ENCODE measurements at places on chromosomes 16 and 17.
A peak's percentile ranks its signal among the peaks of the same experiment; 100 is the strongest.

DNA sequence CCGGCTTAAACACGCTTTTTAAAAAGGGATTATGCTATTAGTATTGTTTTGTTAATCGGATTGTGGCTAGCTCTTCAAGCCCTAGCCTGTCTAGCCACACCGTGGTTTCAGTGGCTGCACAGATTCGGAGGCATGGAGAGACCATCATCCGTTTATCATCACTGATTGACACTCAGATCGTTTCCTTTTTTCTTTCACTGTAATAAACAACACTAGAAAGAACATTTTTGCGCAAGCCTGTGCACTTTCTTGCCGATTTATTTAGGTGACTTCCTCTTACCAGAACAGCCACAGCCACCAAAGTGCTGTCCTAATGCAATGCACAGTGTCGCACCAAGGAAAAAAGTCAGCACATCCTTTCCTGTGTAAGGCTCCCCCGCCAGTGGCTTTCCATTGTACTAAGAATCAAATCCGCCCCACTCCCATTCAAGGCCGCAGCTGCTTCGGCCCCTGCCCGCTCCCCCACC, 78.2 kb downstream of the CRISPLD2 start:
- DNase-seq, result no peak

GRCh38 chr17:67569873-67570272, 147.9 kb upstream of the NOL11 start:
- DNase-seq, result no peak

DNA sequence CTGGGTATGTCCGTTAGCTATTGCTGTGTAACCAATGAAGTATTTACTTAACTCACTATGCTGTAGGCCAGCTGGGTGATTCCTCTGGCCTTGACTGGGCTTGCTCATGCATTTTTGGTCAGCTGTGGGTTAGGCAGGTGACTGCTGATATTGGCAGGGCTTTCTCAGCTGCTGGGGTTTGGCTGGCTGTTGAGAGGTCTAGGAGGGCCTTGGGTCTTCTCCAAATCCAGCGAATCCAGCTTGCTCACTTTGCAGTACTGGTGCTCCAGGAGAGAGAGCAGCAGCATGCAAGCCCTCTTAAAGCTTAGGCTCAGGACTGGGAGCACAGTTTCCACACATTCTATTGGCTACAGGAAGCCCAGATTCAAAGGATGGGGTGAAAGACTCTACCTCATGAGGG, 270.1 kb downstream of the PHKB start:
- DNase-seq, result no peak

DNA sequence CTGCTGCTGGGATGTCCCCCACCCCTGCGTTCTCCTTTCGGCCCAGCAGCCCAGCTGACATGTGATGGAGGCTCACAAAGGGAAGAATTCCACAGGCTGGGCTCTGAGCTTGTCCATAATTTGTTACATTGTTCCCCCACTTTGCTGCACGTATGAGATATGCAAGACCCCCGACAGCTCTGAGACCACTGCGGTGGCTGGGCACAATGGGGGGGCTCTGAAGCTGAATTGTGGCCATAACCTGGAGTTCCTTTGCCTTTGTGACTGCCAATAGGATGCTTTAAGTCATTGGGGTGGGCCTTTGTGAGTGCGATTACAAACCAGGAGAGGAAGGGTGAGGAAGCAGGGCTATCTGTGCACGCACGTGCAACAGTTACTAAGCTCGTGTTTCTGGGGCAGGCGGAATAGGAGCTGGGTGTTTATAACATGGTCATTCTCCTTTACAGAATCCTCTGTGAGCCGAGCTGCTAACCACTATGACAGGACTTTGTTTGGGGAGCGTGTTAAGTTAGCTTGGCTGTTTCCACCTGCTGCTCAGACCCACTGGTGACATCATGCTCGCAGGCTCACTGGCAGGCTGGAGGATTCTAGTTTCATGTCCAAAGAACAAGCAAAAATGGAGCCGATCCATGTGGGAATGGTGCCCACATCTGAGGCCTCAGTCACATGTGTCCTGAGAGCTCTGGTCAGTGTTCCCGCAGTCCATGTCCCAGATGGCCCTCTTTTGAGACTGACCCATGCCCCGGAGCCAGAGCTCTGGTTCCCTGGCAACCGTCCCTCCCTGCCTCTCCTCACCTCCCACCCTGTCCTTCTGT, 208.3 kb upstream of the SALL1 start:
- no peak for DNase-seq

- DNase-seq, result no peak
Measured at GRCh38 chr17:77854759-77855745, 103.5 kb upstream of the TNRC6C start.

DNA sequence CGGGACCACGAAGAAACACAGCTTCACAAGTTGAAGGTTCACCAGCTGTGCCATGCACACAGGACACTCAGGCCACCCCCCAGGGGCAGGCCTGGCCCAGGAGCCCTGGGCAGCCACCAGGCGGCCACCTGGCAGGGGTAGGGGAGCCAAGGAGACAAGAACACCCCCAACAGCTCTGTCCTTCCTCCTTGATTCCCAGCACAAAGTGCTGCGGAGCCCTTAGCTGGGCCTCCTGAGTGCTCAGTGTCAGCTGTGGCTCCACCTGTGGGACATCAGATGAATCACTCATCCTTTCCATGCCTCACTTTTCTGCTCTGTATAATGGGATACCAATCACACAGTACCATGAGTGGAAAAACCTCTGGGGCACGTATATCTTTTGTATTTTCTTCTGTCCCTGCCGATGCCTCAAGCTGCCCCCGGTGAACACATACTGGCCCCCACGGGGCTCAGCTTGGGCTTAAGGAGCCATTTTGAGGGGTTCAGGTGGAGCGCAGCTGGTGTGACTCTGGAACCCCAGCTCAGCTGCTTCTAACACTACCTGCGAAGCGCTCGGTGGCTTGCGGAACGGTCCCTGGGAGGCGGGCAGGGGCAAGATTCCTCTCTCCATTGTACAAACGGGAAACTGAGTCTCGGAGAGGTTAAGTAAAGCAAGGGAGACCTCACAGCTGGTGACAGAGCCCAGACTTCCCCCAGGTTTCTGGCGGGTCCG, 12.0 kb downstream of the GALK1 start:
- no peak for DNase-seq

DNA sequence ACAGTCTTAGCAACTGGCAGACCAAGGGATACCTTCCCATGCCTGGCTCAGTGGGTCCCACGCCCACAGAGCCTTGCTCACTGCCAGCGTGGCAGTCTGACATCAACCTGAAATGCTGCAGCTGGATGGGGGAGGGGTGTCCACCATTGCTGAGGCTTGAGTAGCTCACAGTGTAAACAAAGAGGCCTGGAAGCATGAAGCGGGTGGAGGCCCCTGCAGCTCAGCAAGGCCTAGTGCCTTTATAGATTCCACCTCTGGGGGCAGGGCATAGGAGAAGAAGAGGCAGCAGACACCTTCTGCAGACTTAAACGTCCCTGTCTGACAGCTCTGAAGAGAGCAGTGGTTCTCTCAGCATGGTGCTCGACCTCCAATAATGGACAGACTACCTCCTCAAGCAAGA, 263.2 kb downstream of the KIF2B start:
- DNase-seq, result peak; percentile 82

DNA sequence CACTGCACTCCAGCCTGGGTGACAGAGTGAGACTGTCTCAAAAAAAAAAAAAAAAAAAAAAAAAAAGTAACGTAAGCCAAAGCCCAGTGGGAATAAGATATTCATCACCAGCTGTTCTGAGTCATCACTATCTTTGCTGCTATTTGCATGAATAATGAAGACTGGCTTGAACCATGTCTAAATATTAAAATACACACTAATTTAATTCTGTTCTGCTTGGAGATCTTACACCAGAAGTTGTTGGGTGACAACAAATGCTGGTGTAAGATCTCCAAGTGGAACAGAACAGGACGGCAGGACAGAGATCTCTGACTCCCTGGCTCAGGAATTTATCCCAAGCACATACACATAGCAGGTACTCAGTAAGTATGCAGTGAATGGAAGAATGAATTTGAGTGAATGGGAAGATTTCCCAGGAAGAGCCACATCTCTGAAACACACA, 19.6 kb downstream of the DNAH17 start:
- DNase-seq, result no peak

- DNase-seq, result no peak
Measured at GRCh38 chr16:65981057-65981456, 385.4 kb upstream of the CDH5 start.

GRCh38 chr16:27924411-27925118, 138.9 kb downstream of the GSG1L start:
- no peak for DNase-seq

DNA sequence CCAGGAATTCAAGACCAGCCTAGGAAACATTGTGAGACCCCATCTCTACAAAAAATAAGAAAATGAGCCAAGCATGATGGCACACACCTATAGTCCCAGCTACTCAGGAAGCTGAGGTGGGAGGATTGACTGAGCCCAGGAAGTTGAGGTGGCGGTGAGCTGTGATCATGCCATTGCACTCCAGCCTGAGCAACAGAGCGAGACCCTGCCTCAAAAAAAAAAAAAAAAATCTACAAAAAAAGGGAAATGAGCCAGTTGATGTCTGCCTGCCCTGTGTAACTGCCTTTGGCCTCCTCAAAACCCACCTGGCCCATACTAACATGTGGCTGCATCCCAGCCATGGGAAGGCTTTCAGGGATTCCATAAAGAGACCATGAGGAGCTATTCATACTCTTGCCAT, 4.5 kb downstream of the RANBP10 start:
- DNase-seq, result no peak

DNA sequence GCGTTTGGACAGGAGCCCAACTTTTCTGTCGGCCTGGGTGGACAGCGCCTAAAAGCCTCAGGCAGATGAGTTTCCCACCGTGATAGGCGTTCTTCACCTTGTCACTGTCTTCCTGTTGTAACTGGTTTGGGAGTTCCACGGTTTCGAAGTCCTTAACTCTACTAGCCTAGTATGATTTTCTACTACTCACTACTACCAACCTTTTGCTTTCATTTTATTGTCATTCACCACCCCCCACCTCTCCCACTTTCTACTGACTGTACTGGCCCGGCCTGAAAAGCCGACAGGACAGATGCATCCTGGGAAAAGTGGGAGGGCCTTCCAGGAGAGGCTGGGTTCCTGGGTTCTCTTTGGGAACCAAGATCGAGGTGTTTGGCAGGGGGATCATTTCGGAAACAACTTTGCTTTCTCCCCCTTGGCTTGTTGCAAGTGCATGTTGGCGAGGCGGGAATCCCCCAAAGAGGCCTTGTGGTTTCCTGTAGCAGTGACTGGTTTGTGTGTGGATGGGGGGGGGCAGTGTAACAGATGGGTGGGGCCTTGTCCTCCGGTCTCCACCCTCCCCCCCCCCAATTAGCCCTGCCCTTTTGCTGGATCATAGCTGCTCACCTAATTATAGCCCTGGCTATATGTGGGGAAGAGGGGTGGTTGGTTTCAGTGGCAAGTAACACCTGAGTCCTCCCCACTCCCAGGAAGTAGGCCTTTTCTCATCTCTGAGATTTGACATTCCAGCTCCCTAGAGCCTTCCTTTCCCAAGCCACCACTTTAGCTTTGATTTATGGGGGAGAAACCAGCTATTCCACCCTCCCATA, 1.4 kb downstream of the EIF5A start:
- peak; percentile 64 for DNase-seq

DNA sequence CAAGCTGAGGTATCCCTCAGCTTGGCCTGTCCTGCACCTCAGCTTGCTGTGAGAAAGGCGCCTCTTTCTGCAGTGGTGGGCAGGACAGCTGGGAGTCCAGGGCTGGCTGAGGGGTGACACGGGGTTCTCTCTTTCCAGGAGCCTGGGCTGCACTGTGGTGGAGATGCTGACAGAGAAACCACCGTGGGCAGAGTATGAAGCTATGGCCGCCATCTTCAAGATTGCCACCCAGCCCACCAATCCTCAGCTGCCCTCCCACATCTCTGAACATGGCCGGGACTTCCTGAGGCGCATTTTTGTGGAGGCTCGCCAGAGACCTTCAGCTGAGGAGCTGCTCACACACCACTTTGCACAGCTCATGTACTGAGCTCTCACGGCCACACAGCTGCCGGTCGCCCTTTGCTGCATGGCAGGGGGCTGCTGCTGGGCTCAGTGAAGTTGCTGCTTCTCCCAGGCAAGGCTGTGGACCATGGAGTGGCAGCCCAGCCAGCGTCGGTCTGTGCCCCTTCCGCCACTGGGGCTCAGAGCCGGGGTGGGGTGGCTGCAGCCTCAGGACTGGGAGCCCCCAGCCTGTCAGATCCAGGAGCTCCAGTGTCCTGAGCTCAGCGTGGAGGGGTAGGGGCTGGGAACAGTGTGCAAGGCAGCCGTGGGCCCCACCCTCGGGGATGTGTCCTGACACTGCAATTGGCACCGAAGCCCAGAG, 6.4 kb downstream of the LIMD2 start:
- no peak for DNase-seq
